Activated CD4-positive, alpha-beta T cell treated with anti-CD3 and anti-CD28 coated beads, Interleukin-2, Interleukin-4, amounts not matched to agents 100 ng/mL and 50 ng/mL, durations not matched to agents 16 hours and 8 hours (primary cell): ENCODE measurements at places on chromosomes 6 and 20.

DNA sequence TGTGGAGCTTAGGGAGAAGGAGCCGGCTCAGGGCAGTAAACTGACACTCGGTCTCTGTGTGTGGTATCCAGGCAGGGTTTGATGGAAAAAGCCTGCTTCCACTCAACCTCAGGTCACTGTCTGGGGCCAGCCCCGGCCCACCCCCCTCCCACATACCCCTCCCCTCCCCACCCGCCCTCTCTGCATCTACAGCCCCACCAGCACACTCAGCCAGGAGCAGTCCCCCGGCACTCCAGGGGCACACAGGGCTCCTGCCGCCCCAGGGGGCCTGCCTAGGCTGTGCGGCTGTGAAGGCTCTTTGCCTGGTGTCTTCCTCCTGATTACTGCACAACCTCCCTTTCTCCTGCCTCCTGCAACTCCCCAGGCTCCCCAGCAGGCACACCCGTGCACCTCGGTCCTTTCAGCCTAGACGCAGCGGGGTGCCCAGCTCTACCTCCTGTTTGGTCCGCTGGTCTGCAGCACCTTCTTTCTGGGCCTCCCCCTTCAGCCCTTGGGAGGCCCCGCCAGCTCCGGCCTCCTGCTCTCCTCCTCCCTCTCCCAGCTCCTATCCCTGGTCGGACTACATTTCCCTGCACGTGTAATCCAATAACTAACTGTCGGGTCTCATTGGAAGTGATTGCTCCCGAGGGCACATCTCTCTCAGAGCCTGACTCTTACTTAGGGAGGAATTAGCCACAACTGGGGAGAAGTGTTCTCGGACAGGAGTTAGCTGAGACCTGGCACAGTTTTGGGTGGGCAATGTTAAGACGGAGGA, 1.3 kb upstream of the FOXF2 start:
- DNase-seq: no peak

GRCh38 chr20:45963059-45964005, 8.7 kb downstream of the ZNF335 start:
- peak; percentile 24 for DNase-seq

GRCh38 chr6:24692415-24692814, 25.5 kb downstream of the ACOT13 start:
- DNase-seq: no peak

DNA sequence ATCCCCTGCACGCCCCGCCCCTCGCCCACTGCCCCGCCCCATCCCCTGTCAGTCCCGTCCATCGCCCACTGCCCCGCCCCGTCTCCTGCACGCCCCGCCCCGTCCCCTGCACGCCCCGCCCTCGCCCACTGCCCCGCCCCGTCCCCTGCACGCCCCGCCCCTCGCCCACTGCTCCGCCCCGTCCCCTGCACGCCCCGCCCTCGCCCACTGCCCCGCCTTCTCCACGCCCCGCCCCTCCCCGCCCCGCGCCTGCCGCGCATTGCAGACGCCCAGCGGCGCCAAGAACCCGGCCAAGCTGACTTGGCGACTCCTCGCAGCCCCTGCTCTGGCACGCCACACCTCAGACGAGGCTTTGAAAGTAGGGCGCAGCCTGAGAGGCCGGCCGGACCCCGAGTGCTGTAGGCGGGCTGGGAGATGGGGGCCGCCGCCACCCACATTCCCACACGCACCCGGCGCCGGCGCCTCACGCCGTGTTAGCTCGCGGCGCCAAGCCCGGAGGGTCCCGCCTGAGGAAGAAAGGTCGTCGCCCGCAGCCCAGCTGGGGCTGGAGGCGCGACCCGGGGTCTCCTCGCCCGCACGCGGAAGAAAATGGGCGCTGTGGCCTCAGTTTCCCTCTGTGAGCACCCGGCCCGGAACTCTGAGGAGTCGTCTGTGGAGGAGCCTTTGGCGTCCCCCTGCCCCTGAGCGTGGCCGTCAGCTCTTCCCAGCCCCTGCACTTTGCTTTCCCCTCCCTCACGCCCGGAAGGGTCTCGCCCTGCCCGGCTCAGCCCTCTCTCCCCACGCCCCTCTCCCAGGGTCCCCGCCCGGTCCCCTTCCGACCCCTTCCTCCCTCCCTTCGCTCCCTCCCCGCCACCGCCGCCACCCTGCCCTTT, at the start of gene RAD21L1:
RAD21L1 (plus strand) TSS at position 262 of the 872 bp plus-strand sequence. CDS start 2,410 bp downstream, outside the sequence.
- peak; percentile 83 for DNase-seq

- DNase-seq: no peak
Observed at GRCh38 chr6:142551274-142551811, 249.5 kb downstream of the ADGRG6 start.

- no peak for DNase-seq
Observed at GRCh38 chr20:11791835-11792567, 125.7 kb upstream of the BTBD3 start.

- DNase-seq: no peak
Observed at GRCh38 chr20:32670773-32671455, 2.8 kb downstream of the C20orf203 start.

- DNase-seq: no peak
Observed at GRCh38 chr6:168294901-168295300, 24.7 kb downstream of the DACT2 start.

- DNase-seq: no peak
Observed at GRCh38 chr20:41865938-41866337, 247.8 kb upstream of the CHD6 start.

GRCh38 chr6:26594730-26595632, 1.8 kb upstream of the ABT1 start:
- DNase-seq: peak; percentile 86

GRCh38 chr20:51526106-51526470, 16.4 kb downstream of the NFATC2 start:
- no peak for DNase-seq

GRCh38 chr6:107735906-107736635, 88.0 kb downstream of the SCML4 start:
- no peak for DNase-seq

GRCh38 chr6:99589290-99589672, 17.4 kb upstream of the PRDM13 start:
- no peak for DNase-seq

DNA sequence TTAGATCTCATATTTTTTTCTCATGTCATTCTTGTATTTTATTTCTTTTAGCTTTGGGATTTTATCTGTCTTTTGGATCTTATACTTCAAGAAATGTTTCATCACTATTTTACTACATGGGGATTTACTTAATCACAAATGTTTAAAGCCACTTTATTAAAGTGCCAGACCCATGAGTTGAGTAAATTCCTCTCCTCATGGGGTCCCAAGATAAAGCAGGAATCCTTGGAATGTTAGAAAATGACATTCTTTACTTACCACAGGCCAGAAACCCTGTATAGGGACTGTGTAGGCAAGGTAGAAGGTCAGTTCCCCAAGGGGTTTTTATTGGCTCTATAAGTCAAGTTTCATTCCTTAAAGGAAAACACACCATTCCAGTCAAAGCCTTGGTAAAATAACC, 28.4 kb upstream of the OR2J2 start:
- no peak for DNase-seq
